Activated CD4-positive, alpha-beta T cell treated with anti-CD3 and anti-CD28 coated beads, Interleukin-10, Interleukin-2, amounts not matched to agents 100 ng/mL and 50 ng/mL, durations not matched to agents 16 hours and 8 hours (primary cell): ENCODE measurements at places on chromosomes 16 and 17.

- no peak for DNase-seq
Measured at GRCh38 chr17:50607522-50608175, 27.0 kb upstream of the ABCC3 start.

- peak; percentile 46 for DNase-seq
Measured at GRCh38 chr17:28744972-28745785, 1.4 kb downstream of the TRAF4 start.

GRCh38 chr17:62809656-62810055 lies 1.5 kb upstream of the MARCHF10 start:
- no peak for DNase-seq

DNA sequence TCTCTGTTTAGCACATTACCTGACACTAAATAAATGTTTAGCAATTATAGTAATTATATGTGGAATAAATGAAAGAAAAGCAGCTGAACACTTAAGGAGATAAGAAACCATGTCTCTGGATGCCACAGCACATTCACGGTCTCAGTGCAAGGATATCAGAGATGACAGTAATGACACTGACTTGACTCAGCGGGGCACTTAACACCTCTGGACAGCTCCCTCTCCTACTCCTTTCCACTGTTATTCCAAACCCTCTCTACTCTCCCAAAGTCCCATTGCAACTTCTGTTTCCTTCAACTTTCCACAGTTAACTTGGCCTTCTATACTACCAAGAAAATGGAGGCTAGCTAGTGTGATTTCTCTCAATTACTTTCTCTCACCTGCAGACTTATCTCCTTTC lies 93.0 kb upstream of the CORO6 start:
- DNase-seq, result no peak

DNA sequence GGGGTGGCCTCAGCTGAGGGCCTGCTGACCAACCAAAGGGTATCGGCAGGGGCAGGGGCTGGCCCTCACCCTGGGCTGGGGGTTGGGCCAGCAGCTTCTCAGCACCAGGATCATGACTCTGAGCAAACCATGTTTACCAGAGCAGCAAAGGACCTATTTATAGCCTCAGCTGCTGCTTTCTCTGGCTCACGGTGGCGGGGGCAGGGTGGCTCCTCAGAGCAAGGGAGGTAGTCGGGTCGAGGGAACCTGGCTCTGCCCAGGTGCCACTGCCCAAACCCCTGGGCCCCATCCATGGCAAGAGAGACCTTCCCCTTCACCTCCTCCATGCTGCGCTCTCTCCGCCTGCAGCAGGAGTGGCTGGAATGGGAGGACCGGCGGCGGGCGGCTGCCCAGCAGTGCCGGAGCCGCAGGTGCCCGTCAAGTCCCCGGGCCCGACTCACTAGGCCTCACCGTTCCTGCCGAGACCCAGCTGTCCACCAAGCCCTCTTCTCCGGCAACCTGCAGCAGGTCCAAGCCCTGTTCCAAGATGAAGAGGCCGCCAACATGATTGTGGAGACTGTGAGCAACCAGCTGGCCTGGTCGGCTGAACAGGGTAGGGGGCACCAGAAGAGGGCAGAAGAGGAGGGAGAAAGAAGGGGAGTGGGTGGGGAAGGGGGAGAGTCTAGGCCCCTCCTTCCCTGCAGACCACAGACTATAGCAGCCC lies at the start of gene ASB16:
TSS of gene ASB16 (plus strand) at position 206 of the 703 bp plus-strand sequence. CDS start at position 292, 86 bp downstream.
- DNase-seq, result no peak

DNA sequence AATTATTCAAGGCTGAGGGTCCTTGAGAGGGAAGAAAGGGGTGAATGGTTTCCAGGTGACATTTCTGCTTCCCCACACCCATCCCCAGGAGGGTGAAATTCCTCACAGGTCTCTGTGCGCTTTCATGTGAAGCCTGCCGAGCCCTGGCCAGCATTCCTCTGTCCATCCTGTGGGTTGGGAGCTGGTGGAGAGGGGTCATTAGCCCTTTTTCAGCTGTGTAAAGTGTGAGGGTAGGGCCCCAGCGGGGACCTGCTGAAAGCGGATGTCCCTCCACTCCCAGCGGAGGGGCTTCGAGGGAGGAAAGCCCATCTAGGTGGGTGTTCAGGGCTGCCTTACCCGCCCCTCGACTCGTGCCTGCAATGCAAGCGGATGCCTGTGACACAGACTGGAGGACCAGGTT lies 53.3 kb upstream of the DLX4 start:
- no peak for DNase-seq
